ENCODE measurements at places on chromosomes 11 and 22.

DNA sequence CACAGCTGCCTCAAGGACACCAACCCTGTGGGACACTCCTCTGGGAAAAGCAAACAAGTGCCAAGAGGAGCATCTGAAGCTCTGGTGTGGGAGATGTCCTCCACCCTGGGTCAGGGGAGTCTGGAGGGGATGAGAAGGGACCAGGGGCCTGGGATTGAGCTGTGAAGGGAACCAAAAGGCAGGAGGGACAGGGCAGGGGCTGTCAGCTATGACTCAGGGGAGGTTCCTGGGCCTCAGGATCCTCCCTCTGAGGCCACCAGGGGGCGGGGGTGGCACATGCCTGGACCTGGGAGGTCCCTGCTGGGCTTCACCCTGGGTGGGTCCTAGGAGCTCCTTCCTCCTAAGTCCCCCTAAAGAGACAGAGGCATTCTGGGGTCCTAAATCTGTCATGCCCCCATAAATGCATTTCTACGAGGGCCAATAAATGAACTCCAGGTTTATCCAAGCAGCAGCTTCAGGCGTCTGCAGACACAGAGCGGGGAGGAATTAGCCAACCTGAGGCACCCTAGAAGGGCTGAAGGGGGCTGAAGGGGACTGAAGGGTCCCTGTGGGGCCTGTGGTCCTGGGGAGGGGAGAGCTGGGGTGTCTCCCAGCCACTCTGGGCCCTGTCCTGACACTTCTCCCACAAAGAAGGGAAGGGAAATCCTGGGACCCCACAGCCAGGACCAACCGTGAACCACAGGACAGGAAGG, 31.9 kb upstream of the IGLL5 start:
- peak; percentile 5 for DNase-seq

DNA sequence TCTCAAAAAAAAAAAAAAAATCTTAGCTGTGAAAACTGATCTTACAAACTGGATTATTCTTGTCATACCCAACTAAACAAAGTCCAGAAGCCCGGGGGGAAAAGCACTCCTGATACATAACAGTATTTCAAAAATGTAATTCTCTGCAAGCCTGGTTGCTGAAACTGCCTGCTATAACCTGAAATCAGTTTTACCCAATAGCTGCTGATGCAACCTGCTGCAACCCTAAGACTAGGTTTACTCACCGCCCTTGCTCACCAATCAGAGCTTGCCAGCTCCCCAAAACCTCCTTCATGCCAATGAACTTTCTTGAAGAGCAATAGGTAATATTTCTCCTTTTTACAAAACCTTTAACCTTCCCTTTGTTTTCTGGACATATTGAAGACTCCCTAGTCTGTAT, 12.4 kb downstream of the FGF19 start:
- no peak for DNase-seq

- no peak for DNase-seq
These were observed 35.6 kb upstream of the EIF3D start for GRCh38 chr22:36564422-36565158.

GRCh38 chr11:8318536-8318935, 54.9 kb upstream of the LMO1 start:
- peak; percentile 45 for DNase-seq

DNA sequence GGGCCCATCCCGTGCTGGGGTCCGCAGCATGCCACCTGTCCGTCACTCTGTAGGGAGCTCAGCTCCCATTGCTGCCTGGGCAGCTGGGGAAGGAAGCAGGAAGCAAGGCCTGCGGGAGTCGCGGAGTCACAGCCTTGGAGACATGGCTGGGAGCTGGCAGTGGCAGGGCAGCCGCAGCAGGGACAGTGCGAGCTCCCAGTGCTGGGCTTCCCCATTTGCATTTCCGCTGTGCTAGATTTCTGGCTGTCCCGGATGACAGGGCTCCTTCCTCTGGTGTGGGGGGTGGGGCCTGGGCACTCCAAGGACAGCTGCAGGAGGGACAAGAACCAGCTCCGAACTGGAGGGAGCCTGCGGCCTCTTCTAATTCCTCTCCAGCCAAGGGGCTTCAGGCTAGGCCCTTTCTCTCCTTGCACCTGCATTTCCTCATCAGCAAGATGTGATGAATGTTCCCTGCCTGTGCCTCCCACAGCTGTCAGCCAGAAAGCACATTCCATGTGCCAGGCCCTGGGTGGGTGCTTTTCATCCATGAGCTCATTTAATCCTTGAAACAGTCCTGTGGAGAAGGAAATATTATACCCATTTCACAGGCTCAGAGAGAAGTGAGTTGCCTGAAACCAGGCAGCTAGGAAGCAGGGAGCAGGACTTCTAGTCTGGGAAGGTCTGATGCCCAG, 48.0 kb downstream of the MYO7A start:
- DNase-seq, result no peak

- DNase-seq, result peak; percentile 81
These were observed 457 bp downstream of the RNF141 start for GRCh38 chr11:10540546-10540914.

DNA sequence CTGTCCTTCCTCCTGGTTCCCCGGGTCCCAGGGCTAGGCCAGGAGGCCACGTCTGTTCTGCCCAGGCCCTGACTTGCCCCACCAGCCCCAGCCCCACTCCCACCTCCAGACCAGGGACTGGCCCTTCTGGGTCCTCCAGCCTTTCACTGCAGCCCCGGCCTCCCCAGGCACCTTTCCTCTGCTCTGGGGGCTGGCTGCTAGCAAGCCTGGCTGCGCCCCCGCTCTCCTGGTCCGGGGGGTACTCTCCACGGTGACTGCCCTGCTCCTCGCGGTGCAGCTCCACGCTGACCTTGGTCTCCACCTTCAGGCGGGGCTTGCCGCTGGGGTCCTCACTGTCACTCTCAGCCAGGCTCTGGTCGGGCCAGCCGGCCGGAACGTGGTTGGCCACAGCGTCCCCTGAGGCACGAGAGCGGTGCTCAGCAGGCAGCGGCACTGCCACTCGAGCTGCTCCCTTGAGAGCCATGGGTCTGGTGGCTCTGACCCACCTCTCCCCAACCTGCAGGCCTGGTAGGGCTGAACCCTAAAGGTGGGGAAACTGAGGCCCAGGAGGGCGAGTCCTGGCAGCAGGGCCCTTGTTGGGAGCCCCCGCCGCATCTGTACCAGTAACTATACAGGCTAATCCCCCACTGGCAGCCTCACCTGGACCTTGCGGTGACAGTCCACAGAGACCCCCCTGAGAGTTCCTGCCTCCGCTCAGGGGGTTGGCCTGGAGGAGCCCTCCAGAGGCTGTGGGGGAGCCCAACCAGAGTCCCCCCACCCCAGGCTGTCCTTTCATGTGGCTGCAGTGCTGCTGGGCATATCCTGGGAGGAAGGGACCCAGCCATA, 29.0 kb downstream of the TRMU start:
- peak; percentile 61 for DNase-seq

GRCh38 chr11:30605036-30605605, 19.0 kb upstream of the MPPED2 start:
- DNase-seq, result no peak

GRCh38 chr22:35209203-35209602, 48.1 kb upstream of the HMGXB4 start:
- no peak for DNase-seq

DNA sequence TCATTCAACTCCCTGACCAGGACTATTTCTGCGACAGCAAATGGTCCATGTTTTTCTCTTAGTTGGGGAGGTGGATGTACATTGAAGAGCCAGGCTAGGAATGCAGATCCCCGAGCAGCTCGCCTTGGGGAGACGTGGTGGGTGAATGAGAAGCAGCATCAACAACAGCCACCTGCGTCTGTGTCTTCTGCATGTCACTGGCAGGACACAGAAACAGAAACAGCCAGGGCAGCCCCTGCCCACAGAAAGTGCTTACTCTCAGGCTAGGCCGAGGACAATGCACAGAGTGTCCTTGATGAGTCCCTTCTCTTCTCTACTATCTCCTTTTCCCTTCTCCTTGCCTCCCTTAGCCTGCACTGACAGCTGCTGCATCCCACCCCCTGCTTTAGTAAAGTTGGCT, 541.9 kb upstream of the CADM1 start:
- DNase-seq, result no peak

DNA sequence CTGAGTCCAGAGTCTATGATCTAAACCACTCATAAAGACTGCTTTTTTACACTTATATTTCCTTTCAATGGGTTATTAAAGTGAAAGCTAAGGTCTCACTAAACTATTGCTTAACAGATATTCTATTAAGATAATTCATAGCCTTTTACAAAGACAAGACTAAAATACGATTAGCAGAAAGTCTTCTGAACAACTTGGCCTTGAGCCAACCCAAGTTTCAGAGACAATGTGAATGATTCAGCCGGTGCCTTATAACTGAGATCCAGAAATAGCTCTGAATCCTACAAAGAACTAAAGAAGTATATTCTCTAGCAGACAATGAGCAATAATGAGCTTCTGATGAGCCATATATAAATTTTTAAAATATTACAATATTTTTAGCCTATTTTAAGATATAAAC, 41.5 kb upstream of the CARD18 start:
- peak; percentile 63 for DNase-seq

DNA sequence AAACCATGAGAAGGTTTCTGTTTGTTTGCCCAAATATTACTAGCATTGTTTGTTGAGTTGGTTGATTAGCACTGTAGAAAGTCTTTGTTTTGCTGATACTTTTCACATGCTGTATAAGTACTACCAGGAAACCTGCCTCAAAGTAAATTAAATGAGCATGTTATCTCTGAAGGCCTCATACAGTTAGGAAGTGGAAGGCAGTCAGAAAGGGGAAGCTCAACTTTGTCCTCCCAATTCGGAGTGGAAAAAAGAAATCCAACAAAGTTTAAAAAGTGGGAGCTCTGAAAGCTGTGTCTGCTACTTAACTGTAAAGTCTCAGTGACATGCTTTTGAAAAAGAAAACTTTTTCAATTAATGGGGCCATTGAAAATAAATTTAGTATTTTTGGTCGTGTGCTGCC, 188.3 kb upstream of the BLID start:
- no peak for DNase-seq

- DNase-seq, result no peak
These were observed 40.2 kb downstream of the RRP8 start for GRCh38 chr11:6563121-6563619.

GRCh38 chr11:134592391-134592990, 180.4 kb upstream of the B3GAT1 start:
- DNase-seq, result peak; percentile 84

DNA sequence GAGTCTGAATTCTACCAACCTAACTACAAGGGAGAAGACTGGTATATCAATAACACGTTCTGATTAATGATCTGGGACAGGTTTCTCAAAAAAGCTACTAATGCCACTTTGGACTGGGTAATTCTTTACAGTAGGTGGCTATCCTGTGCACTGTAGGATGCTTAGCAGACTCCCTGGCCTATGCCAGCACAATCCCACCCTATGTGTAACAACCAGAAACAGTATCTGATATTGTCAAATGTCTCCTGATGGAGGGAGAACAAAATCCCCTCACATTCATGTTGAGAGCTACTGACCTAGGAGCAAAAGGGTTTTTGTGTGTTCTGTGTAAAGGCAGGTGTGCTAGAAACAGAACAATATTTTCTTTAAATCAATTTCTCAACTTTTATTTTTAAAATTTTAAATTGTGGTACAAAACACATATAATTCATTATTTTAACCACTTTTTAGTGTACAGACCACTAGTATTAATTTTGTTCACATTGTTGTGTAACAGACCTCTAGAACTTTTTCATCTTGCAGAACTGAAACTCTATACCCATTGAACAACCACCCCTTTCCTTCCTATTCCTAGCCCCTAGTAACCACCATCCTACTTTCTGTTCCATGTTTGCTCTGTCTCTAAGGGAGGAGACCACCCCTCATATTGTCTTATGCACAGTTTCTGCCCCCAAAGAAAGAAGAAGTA, 2.1 kb upstream of the MS4A6A start:
- DNase-seq, result no peak

DNA sequence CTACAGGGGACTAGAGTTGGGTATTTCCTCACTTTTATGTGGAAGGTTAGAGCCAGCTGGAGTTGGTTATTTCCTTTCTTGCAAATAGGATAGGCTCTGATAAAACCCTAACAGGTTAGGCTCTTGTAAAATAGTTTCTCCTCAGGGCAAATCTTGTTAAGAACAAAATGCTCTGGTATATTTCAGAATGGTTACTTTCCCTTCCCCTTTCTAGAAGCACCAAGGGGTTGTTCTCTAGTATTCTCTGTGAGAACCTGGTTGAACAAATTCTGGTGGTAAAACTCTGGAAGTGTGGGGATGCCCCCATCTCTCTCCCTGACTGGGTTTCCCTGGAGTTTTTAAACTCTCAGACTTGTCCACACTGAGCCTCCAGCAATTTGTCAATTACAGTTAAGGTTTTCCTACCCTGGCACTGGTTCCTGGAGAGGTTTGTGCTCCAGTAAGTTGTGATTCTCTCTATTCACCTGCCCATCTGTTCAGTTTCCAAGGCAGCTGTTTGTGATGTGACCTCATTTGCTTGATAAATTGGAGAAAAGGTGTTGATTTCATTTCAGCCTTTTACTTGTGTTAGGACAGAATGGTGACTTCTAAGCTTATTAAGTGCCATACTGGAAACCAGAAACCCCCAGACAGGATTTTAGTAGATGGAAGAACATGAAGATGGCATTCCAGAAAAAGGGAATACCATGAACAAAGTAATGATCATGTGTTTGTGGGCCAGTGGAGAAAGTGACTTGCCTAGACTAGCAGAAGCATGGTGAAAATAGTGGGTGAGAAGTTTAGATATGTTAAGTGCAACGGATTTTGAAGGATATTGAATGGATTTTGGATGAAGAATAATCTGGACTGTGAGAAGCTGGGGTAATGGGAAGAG, 64.6 kb downstream of the EXT2 start:
- DNase-seq, result no peak

- no peak for DNase-seq
These were observed 91.8 kb downstream of the SWAP70 start for GRCh38 chr11:9755561-9756185.

DNA sequence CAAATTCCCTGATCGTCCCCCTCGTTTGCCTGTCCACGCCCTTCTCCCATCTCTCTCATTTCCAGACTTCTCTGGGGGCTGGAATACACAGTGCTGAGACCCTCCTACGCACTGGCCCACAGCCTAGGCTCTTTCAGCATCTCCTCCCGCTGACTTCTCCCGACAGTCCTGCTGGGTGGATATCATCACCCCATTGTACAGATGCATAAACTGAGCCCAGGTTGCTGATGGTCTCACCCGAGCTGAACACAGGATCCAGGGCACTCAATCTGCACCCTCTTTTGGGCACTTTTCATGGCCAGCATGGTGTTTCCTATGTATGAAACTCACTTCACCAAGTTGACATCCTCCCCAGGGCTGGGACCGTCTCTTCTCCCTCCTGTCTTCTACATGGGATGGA, 31.7 kb upstream of the PICK1 start:
- DNase-seq, result no peak

- DNase-seq, result no peak
These were observed 14.0 kb downstream of the ARVCF start for GRCh38 chr22:20002636-20003035.

- DNase-seq, result no peak
These were observed 26.6 kb upstream of the MYEOV start for GRCh38 chr11:69267395-69267805.

- DNase-seq, result peak; percentile 93
These were observed 7.3 kb upstream of the ARAP1 start for GRCh38 chr11:72759468-72759985.

- no peak for DNase-seq
These were observed 80.7 kb upstream of the FAM181B start for GRCh38 chr11:82814379-82814778.

Data from DMS53 (cell line).